ENCODE measurements at places on chromosomes 2 and 18.

GRCh38 chr2:32532961-32533360, 94.9 kb upstream of the TTC27 start:
- DNase-seq: no peak

- DNase-seq: no peak
These were observed 295.0 kb upstream of the SPRED2 start for GRCh38 chr2:65727381-65727780.

- no peak for DNase-seq
These were observed 24.3 kb downstream of the SMAD7 start for GRCh38 chr18:48926420-48926857.

- no peak for DNase-seq
These were observed 139.1 kb downstream of the IRS1 start for GRCh38 chr2:226660526-226660925.

DNA sequence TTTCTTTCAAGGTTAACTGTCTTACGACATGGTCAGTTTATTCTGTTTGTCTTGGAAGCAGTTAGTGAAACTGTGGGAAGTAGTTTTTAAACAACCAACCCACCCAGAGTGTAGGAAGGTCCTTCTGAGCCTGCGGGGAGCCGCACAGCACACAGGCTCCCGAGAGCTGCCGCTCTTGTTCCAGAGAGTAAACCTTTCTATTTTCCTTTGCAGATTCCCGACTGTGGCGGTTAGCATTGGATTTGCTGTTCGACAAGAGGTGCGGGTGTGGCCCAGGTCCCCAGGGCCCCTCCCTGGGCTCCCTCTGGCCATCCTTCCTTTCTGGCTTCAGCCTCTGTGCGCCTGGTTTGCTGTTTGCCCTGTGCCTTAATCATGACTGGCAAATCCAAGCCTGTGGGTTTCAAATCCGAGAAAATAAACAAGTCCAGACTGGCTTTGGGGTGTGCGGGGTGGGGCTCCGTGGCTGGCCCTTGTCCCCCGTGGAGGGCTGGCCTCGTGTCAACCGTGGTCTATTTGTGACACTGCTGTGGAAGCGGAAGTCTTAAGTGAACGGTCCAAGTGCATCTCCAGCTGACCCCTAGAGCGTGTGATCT, 30.7 kb downstream of the IMPA2 start:
- no peak for DNase-seq

DNA sequence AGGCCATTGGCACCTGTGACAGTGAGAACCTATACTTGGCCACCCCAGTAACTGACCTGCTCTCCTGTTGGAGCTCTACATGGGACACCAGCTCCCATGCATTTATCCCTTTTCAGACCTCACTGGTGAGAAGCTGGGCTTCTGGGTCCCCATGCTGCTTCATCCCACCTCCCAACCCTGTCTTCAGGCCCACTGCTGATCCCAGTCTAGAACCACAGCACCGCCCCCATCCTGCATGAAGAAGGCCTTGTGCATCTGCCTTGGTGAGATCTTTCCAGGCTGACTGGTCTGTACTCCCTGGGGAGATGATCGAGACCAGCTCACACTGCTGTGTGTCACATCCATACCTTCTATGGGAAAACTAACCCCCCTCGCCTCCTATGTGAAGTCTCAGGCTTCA, 22.7 kb downstream of the TTC32 start:
- DNase-seq: no peak

GRCh38 chr2:18311420-18312195, 248.8 kb downstream of the RDH14 start:
- no peak for DNase-seq

DNA sequence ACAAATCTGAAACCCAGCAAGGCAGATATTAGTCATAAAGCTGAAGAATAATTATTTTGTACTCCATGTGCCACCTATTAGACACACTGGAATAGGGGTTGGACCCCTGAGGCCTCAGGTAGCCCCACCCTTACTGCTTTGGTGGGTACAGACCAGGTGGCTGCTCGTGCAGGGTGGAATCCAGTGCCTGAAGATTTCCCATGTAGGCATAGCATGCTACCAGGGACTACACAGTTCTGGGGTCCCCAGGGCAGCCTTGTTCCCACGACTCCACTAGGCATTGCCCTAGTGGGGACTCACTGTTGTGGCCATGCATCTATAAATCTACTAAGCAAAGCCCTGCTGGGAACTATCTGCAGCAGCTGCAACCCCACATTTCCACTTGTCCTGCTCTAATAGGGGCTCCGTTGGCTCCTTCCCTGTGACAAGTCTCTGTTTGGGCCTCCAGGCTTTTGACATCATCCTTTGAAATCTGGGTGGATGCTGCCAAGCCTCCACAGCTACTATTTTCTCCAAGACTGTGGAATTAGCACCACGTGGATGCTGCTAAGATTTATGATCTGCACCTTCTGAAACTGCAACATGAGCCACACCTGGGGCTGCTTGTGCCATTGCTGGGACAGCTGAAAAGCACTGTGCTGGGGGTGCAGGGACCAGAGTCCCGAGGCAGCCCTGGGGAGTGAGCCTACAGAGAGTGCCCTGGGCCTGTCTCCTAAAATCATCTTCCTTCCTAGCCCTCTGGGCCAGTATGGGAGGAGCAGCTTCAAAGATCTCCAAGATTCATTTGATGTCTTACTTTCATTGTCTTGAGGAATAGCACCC, 303.8 kb downstream of the FSIP2 start:
- no peak for DNase-seq

GRCh38 chr2:43169987-43170386, 56.4 kb downstream of the ZFP36L2 start:
- no peak for DNase-seq

GRCh38 chr2:216713691-216714336, 18.5 kb upstream of the IGFBP5 start:
- no peak for DNase-seq

GRCh38 chr18:55306359-55307024, 281.5 kb downstream of the TCF4 start:
- no peak for DNase-seq

DNA sequence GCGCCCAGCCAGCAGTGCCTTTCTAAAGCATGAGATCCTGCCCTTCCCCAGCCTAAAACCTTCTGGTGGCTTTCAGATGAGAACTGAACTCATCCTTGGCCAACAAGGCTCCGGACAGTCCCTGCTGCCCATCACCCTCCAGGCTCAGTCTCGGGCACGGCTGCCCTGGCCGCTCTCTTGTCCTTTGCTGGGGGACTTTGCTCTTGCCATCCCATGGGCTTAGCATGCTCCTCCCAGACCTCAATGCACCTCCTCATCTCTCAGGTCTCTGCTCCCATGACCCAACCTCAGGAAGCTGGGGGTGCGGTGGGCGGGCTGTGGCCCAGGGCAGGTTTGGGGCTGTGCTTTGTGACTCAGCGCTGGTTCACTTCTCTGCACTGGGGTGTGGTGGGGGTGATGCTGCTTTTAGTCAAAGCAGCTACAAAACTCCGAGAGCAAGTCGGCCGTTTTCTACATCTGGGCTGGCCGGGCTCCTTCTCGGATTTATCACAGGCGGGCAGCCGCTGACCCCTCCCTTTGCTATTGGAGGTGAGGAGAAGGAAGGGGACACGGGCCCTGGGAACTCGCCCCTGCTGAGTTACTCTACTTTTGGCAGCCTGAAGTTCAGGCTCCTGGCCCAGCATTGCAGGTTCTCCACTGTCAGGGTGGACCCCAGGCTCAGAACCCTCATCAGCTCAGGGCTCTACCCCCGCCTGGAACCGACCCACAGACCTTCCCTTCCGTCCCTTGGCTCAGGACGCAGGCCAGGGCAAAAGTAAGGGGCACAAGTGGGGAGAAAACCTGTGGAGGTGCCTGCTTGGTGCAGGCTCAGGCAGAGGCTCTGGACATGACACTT, 90.6 kb upstream of the TAF1B start:
- no peak for DNase-seq

- DNase-seq: no peak
These were observed 79.3 kb upstream of the MMADHC start for GRCh38 chr2:149666809-149667320.

DNA sequence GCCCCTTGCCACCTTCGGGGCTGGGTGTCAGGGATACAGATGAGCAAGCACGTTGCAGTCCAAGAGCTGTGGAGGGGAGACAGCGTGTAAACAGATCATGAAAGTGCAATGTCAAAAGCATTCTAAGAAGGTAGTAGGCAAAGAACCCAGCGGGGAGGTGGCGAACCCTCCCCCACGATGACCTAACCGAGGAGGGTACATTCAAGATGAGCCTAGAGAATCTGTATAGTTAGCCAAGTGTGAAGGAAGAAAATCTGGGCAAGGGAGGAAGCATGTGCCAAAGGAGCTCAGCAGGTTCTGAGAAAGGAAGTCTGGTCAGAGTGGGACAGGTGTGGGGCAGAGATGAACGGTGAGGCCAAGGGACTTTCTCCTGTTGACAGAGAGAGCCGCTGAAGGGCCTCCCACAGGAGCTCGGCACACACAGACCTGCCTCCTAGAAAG, 106.9 kb downstream of the SP3 start:
- no peak for DNase-seq

GRCh38 chr2:3535794-3536681, 16.7 kb upstream of the ADI1 start:
- peak; percentile 43 for DNase-seq

GRCh38 chr2:236841389-236841788, 244.3 kb upstream of the COPS8 start:
- DNase-seq: no peak

GRCh38 chr2:121387591-121388325, 102.8 kb upstream of the TFCP2L1 start:
- DNase-seq: no peak

Data from mesothelial cell of epicardium (in vitro differentiated cells).